Stimulated activated CD4-positive, alpha-beta T cell treated with anti-CD3 and anti-CD28 coated beads, Interleukin-1b, Interleukin-23, amount 100 ng/mL, for 1 hour (primary cell): ENCODE measurements at places on chromosomes 11 and 22.

- DNase-seq = no peak
These were observed 51.8 kb upstream of the KIRREL3 start for GRCh38 chr11:127052404-127052803.

- DNase-seq = no peak
These were observed 142.2 kb upstream of the C11orf58 start for GRCh38 chr11:16596231-16596630.

- no peak for DNase-seq
These were observed 26.0 kb upstream of the API5 start for GRCh38 chr11:43285826-43286225.

GRCh38 chr11:28878025-28878424 is 769.8 kb downstream of the METTL15 start:
- no peak for DNase-seq

GRCh38 chr22:41226723-41227655 is 13.7 kb downstream of the CHADL start:
- DNase-seq = no peak
